CD4-positive, alpha-beta T cell treated with Interferon alpha-2 for 1 hour (primary cell): ENCODE measurements at places on chromosomes 6 and 20.

DNA sequence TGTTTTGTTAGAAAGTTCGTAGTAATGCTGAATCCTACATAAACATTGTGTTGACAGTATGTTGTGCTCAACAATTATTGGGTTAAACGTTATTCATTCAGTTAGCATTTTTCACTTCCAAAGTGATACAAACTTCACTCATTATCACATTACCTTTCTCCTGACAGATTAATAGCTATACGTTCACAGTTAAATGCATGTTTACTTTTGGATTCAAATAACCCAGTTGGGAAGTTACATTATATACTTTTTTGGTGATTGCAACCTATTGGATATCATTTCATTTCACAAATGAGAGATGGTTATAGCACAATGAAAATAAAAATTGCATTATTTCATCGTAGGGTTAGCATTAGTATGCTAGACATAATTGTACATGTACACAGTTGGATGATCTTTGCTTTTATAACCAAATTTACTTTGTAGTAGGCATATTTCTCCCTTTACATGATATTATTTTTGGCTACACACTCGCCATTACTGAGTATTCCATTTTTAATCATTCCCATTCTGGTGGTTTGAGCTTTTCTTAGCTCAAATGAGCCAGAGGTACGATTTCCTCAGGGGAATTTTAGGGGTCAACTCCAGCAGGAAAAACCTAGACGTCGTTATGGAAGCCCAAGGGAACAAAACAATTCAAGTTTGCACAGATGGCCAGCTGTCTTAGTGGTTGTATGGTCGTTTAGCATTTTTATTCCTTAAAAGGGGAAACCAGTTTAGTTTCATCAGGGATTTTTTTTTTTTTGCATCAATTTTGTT, 2.1 kb upstream of the HIVEP1 start:
- no peak for DNase-seq

DNA sequence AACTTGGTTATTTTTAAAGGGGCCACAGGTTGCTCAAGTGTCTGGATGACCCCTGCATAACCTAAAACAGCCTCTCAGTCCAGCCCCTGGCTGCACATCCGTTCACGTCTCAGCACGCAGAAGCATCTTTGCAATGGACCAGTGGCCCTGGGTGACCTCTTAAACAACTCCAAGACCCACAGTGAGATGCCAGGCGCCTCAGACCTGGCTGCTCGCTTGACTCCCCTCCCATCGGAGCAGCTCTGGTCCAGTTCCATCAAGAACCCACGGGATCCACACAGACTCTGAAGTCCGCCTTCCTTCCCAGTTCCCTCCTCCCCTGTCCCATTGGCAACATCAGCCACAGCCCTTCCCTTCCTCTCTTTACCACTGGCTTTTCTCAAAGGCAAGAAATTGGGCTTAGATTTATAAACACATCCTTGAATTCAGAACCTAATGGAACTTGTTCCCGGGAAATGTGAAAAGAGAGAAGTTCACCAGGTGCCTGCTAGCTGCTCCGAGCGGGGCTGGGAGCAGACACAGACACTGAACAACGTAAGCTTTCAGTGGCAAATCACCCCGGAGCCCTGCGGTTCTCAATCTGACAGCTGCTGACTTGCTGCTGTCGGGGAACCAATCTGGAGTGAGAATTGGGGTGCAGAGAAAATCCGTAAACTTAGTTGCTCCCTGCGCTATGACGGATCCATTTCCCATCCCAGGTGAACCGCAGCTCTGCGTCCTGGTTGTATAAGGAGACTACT, 39.6 kb upstream of the MPC1 start:
- no peak for DNase-seq

DNA sequence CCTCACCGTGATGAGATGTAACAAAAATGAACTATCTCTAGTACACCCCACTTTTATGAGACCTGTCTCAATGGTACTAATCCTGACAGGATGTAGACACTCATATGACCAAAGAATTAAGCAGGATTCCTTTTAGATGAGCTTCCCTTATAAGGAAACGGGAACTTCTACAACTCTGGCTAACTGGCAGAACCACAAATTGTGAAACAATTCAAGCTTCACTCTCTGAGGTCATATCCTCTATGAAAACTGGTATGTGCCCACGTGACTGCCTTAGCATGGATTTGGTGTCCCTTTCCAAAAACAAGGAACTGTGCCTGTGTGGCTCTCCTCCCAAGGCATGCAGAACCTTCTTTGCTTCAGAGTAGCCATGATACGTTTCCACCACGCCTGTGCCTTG, 14.1 kb upstream of the CPNE5 start:
- no peak for DNase-seq

- no peak for DNase-seq
Observed at GRCh38 chr6:241336-241865, 50.9 kb upstream of the DUSP22 start.

DNA sequence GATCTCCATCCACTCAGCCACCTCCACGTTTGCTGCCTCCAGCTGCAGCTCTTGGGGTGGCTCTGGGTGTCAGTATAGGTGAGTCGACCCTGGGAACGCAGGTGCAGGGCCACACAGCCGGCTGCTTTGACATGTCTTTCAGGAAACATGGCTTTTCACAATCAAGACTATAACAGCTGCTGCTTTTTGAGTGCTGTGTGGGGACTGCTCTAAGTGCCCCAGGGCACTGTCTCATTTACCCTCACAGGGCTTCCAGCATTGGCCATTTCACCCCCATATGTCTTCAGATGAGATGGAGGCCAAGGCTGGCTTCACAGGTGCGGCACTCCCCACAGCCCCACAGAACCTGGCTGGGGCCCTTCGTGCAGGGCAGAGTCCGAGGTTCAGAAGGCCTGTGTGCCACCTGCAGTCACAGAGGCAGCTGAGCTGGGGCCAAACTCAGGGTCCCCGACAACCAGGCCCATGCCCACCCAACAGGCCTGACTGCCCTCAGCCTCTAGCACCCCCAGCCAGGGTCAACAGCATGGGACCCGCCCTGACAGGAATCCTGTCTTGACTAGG, 14.9 kb upstream of the CST7 start:
- DNase-seq = no peak

GRCh38 chr6:54411767-54412166, 103.5 kb downstream of the TINAG start:
- DNase-seq = no peak

- no peak for DNase-seq
Observed at GRCh38 chr6:57432919-57433684, 115.7 kb downstream of the PRIM2 start.
